ENCODE measurements at places on chromosomes 6 and 20.

GRCh38 chr6:36069573-36069972 is 42.0 kb downstream of the MAPK14 start:
- no peak for DNase-seq

DNA sequence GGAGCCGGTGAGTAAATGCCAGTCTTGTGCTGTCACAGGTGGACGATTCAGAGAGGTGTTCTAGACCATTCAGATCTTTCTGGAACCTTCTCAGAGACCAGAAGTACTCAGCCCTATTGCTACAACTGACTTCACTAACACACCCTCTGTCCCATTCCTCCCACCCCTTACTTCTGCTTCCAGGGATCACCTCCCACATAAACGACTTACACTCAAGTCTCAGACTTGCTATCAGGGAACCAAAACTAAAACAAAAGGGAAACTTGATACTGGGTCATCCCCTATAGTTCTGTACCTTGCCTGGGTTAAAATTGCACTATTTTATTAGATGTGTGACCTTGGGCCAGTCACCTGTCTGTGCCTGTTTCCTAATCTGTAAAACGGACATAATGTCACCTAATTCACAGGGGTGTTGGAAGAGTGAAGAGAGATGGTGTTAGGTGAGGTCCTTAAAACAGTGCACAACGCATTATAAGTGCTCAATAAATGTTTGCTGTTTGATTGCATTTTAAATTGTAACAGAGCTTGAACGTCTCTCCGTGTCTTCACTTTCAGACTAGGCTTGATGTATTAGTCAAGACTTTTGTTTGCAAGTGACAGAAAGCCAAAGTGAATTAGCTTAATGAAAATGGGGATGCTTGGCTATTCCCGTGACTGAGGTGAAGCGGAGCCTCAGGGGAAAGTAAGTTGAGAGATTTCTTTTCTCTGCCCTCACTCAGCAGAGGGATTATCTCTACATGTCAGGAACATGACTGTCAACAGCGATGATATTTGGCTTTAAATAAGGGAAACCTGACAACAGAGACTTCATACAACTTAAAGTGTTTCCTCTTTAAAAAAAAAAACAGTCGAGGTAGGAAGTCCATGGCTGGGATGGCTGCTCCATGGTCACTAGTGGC is 3.0 kb upstream of the SRXN1 start:
- no peak for DNase-seq

GRCh38 chr6:42610416-42610815 is 46.6 kb downstream of the UBR2 start:
- no peak for DNase-seq

- no peak for DNase-seq
Observed at GRCh38 chr20:3553663-3554062, 82.8 kb downstream of the ATRN start.

DNA sequence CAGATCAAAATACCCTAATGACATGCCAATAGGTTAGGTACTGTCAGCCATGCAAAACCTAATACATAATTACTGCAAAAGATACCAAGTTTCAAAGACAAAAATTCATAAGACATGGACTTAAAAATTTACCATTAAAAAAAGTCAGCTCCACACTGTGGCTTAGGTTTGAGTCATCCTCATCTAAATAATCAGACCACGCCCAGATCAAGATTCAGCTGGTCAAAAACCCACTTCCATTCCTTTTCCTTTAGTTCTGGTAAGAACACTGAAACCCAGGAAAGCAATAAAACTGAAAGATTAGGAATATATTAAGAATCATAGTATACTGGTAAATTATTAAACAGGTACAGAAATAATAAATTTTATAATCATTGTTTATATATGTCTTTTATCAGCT is 81.0 kb upstream of the ASF1A start:
- no peak for DNase-seq

- DNase-seq: no peak
Observed at GRCh38 chr6:75556240-75556639, 45.4 kb upstream of the SENP6 start.

- DNase-seq: peak; percentile 36
Observed at GRCh38 chr6:106377061-106377540, 16.6 kb downstream of the CRYBG1 start.

DNA sequence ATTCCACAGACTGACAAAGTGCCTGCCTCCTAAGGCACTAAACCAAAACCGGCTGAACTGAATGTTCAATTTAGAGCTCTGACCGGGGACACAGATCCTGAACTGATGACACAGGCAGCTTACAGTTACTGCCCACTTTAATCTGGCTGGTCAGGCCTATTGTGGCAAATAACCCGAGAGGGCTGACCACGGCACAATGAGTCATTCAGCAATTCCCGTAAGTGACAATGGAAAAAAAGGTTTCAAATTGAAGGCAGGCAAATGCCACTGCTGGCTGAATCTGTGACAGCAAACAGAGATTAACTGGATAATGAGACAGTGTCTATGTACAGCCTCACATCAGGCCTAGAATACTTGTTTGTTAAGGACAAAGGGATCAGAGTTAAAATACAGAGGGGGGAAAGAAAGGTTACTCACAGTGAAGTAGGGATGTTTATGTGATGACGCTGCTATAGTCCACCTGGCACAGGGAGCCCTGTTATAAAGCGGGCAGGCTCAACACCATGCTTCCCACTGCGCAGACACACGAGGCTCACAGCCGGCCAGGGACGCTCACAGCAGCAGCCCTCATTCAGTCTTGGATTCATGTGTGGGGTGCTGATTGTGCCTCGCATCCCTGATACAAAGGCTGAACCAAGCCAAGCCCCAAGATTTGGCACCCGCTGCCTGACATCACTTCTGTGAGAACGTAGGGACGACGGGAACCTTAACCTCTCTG is 54.4 kb downstream of the RTN4IP1 start:
- DNase-seq: peak; percentile 69

GRCh38 chr6:15509335-15509933 is 153.4 kb downstream of the DTNBP1 start:
- no peak for DNase-seq

DNA sequence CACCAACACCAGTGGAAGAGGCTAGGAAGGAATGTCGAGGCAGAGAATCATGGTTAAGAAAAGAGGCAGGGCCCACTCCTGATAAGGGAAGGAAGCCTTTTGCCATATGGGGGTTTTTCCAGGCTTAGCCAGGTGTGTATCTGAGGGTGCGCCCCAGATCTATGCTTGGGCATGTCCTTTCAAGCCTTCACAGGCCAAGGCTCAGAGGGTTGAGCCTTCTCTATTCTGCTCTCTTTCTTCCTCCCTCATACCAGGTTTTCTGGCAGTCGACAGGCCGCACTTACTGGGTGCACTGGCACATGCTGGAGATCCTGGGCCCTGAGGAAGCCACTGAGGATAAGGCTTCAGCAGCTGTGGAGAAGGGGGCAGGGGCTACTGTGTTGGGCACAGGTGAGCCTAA is 4.7 kb downstream of the CUL9 start:
- no peak for DNase-seq

DNA sequence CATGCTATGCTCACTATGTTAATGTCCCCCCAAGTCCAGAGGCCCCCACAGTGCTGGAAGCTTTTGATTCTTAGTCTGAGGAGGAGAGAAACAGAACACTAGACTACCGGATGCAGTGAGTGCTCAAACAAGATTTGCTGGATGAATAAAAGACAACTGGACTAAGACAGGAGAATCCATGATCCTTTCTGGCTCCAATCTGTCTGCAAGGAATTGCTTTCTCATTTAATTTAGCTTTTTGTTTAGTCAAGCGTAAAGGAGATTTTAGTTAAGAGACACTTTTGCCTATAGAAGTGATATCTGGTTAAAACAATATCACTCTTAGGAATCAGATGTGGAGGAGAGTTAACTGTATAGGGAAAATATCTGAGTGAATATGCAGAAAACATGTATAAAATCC is 13.5 kb downstream of the LYRM4 start:
- DNase-seq: no peak

- DNase-seq: no peak
Observed at GRCh38 chr6:4603291-4603690, 172.9 kb upstream of the CDYL start.

GRCh38 chr20:5996765-5997164 is 46.3 kb downstream of the MCM8 start:
- DNase-seq: no peak

GRCh38 chr6:45591890-45592289 is 214.2 kb upstream of the SUPT3H start:
- no peak for DNase-seq

GRCh38 chr6:119764927-119765681 is 415.5 kb upstream of the MAN1A1 start:
- no peak for DNase-seq

DNA sequence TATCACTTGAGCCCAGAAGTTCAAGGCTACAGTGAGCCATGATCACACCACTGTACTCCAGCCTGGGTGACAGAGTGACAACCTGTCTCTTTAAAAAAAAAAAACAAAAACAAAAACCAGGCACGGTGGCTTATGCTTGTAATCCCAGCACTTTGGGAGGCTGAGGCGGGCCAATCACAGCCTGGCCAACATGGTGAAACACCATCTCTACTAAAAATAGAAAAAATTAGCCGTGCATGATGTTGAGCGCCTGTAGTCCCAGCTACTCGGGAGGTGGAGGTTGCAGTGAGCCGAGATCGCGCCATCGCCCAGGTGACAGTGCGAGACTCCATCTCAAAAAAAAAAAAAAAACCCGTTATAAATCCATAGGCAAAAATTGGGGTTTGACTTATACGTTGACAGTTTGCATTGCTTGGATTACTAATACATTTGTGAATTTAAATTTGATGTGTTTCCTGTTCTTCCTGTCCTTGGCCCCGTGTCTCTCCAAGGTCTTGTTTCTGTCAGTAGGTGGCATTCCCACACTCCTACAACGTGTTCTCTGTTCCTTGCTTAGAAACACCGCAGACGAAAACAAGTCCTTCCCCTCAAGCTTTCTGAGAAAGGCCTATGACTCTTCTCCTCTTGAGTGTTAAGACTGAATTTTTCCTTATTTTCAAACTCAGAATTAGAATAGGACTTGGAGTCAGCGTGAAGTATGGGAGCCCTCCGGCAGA is 147.0 kb downstream of the DTNBP1 start:
- no peak for DNase-seq

DNA sequence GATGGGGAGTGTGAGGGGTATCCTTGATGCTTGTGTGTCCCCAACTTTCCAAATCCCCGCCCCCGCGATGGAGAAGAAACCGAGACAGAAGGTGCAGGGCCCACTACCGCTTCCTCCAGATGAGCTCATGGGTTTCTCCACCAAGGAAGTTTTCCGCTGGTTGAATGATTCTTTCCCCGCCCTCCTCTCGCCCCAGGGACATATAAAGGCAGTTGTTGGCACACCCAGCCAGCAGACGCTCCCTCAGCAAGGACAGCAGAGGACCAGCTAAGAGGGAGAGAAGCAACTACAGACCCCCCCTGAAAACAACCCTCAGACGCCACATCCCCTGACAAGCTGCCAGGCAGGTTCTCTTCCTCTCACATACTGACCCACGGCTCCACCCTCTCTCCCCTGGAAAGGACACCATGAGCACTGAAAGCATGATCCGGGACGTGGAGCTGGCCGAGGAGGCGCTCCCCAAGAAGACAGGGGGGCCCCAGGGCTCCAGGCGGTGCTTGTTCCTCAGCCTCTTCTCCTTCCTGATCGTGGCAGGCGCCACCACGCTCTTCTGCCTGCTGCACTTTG is at the start of gene TNF:
Gene TNF (plus strand): TSS at position 231 of the 567 bp plus-strand sequence. CDS start 177 bp downstream, at position 408.
- no peak for DNase-seq

- peak; percentile 78 for DNase-seq
Observed at GRCh38 chr6:133951881-133952814, 876 bp upstream of the TBPL1 start.

DNA sequence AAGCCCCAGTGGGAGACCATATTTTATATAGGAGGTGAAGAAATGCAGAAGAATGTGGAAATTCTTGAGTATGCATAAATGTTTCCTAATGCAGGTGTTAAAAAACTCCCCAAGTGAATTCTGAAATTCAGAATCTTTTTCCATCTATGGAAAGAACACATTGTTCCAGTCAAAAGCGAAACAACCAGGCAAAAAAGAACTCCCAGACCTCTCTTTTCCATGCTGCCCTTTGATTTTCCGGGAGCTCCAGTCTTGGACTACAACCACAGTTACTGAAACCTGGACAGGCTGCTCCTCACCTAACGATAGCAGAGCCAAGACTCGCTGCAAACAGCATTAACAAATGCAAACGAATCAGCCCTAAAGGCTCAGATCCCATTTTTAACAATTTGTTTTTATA is 108.7 kb upstream of the CNKSR3 start:
- no peak for DNase-seq

- DNase-seq: peak; percentile 62
Observed at GRCh38 chr20:36919715-36920333, 31.7 kb downstream of the SAMHD1 start.

DNA sequence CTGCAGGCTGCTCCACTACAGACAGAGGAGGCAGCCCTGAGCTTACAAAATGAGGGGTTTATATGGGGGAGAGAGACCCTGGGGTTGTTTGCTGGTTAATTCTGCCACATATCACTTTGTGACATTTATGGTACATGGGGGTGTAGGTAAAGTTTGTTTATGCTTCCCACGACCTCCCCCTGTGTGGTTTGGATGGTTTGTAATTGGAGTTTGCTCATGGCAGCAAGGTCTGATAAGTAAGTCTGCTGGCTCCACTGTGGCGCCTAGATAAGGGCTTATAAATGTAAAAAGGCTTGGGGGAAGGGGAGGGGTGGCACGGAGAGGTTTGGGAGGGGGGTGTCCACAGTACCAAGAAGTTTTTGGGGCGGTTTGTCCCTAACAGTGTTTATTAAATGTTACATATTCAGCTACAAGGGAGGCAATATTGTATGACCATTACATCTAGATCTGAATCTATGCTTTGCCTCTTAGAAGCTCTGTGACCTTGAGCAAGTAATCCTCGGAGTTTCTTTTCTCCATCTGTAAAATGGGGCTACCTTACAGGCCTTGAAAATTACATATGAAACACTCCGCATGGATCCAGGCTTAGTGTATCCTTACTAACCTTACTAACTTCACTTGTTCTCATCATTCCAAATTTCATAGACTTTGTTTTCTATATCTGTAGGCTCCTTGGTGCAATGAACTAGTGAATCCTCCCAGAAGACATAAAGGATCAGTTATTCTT is 204.8 kb upstream of the NOX3 start:
- no peak for DNase-seq

- no peak for DNase-seq
Observed at GRCh38 chr6:160959726-160960435, 31.7 kb upstream of the MAP3K4 start.

GRCh38 chr6:151130329-151130728 is 109.4 kb upstream of the AKAP12 start:
- DNase-seq: no peak

GRCh38 chr6:28296520-28297060 is 15.2 kb downstream of the PGBD1 start:
- DNase-seq: no peak

DNA sequence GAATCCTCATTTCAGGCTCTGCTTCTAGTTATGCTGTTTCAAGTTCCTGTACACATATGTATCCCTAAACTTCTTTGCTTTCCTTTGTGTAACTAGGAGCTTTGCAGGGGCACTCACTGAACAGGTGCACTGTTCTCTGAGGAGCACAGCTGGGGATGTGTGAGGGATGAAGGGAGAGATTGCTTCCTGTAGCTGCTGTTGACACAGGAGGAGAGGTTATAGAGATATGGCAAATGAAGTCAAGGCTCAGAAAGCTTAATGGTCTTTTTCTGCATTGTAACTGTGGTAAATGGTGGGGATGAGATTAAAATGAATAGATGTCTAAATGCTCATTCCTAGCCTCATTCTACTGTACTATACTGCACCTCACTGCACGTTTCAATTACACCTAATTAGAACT is 454.3 kb downstream of the BTBD3 start:
- no peak for DNase-seq

All from ACHN (cell line).